HepG2 (cell line): ENCODE measurements at places on chromosomes 12 and 14. TPM values are rescaled to one million over a fixed set of nuclear protein-coding genes. Genes with fewer than 3 reads are reported as not detected.

GRCh38 chr12:49283541-49284429, 11.2 kb upstream of the PRPH start:
- no peak overlapping the region for H3K4me3 ChIP-seq
- peaks cover 3% of the 10 kb centered on the region; the same call in 1 of the 2 replicates for H3K27me3 ChIP-seq
- H3K4me1 ChIP-seq = peaks cover 40% of the 10 kb centered on the region
- no peaks in the 10 kb centered on the region for H3K36me3 ChIP-seq

DNA sequence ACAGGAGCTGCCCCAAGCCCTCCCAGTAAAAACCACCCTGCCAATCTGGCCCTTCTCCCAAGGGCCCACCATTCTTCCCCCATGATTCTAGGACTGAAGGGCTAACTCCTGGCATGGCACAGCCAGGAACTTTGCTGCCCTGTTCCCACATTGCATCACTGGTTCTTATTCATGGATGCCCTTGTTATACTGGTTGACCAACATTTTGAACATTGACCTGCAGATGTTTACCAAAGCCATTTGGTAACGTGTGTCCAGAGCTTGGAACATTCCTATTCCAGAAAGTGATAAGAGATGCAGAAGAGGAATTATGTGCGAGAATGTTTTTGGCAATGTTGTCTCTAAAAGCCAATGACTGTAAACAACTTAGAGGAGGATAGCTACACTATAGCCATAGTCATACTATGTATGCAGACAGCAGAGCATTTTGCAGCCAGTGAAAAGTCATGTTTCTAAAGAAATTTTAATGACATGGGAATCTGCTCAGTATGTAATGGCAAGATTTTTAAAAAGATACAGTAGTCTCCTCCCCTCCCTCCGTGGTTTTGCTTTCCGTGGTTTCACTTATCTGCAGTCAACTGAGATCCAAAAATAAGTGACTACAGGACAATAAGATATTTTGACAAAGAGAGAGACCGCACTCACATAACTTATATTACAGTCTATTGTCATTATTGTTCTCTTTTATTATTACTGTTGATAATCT, 108.8 kb downstream of the DAAM1 start:
- peaks cover 4% of the 10 kb centered on the region; the same call in 1 of the 3 replicates for H3K36me3 ChIP-seq
- H3K4me3 ChIP-seq = no peak overlapping the region
- peaks cover 83% of the 10 kb centered on the region for H3K4me1 ChIP-seq
- peak overlapping the region; percentile 67 for H3K27ac ChIP-seq

DNA sequence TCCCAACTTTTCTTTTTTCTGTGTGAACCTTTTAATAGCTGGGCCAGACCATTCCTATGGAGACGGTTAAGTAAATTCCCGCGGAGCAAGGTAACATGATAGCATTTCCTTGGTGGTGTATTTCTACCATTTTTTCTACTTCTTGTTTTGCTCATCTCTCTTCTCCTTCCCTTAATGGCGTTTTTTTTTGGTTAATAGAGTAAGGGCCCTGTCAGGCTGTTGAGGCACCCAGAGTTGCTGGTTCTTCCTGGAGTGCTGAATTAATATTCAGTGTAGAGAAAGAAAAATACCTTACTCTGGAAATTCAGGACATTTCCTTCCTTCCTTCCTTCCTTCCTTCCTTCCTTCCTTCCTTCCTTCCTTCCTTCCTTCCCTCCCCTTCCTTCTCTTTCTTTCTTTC, 137.6 kb downstream of the KTN1 start:
- no peaks in the 10 kb centered on the region for H3K36me3 ChIP-seq
- H3K4me1 ChIP-seq = no peaks in the 10 kb centered on the region
- 0 out of 2 replicates have a peak, but pooled peaks cover 1% of the 10 kb centered on the region for H3K27me3 ChIP-seq
- no peak overlapping the region for H3K27ac ChIP-seq
- H3K4me3 ChIP-seq = no peak overlapping the region

- H3K4me1 ChIP-seq = peaks cover 43% of the 10 kb centered on the region
- no peaks in the 10 kb centered on the region for H3K27me3 ChIP-seq
- no peaks in the 10 kb centered on the region for H3K36me3 ChIP-seq
Observed at GRCh38 chr12:75738486-75738885, 227.1 kb upstream of the KRR1 start.

DNA sequence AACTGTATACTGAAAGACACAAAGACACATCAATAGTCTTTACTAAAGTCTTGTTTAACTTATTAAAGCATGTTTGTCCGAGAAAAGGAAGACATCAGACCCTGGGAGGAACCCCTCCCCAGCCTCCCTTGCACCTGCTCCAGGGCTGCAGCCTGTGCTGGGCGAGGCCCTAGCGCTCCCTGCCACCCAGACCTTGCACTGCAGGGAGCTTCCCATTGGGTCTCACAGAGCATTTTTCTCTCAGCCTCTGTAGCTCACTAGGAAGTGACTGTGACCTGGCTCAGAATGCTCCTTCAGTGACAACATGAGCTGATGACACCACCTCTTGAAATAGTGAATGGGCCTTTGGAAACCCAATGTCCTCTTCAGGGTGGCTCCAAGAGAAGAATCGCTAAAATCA, 461.2 kb downstream of the TMEM121 start:
- no peaks in the 10 kb centered on the region for H3K4me1 ChIP-seq
- H3K27me3 ChIP-seq = no peaks in the 10 kb centered on the region
- H3K36me3 ChIP-seq = no peaks in the 10 kb centered on the region

DNA sequence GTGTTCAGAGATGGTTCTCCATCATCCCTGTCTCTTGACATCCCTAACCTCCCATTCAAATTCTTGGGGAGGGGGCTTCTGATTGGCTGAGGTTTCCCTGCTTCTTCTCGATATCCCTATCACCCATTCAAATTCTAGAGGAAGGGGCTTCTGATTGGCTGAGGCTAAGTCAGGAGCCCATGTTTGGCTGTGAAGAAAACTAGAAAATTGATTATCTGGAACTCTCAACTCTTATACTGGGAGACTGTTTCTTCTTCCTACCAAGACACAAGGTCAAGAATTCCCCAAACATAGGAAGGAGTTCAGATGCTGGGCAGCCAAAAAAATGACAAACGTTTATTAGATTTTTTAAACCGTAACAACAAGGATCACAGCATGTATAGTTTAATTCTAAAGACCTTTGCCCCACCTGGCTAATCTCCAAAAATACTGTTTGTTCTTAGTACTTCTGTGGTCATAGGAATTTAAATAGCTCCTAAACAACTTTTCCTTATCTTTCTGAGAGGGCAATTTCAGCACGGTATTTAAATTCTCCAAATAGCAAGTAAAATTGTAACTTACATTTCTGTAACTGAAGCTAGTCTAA, 26.4 kb downstream of the SPIC start:
- no peak overlapping the region for H3K27ac ChIP-seq
- no peaks in the 10 kb centered on the region; the same call in 1 of the 2 replicates for H3K27me3 ChIP-seq
- DNase-seq = no peak
- no peak overlapping the region for H3K4me3 ChIP-seq

DNA sequence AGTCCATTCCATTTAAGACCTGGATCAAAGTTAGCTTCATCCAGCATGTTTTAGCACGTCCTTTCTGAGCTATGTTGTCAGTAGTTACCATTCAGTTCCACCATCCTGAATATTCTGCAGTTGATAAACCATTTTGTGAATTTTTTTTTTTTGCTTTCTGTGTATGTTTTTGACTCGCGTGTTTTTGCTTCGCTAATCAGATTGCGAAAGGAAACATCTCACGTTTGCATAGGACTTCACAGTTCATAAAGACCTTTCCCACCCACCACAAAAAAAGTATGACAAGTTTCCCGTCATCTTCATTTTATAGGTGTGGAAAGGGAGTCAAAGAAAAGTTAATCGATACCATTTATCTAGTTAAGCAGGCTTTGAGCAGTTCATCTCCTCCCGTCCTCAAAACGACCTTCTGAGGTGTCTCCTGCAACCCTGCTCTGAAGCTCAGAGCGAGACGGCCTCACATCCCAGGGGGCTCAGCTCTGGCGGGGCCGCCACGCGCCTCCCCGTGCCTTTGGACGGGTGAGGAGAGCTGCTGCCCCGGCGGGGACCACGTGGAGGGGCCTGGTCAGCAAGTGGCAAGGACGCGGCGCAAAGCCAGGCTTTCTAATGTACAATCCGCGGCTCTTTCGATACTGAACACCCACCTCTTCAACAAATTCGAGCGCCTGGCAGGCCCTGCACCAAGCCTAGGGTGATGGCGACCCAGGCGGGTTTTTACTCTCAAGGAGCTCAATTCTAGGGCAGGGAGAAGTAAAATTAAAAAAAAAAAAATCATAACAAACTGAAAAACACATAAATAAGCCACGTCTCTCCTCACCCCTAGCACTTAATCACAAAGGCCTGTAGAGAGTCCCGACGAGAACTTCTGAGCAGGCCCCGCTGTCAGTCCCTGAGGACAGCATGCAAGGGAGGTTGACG, 988 bp upstream of the TMEM263 start:
- peak overlapping the region; percentile 97 for H3K27ac ChIP-seq
- H3K4me3 ChIP-seq = peak overlapping the region; percentile 63
- H3K4me1 ChIP-seq = peaks cover 46% of the 10 kb centered on the region
- no peaks in the 10 kb centered on the region for H3K36me3 ChIP-seq
- no peaks in the 10 kb centered on the region; the same call in 2 of the 3 replicates for H3K27me3 ChIP-seq
- DNase-seq = no peak

- H3K27ac ChIP-seq = no peak overlapping the region
- H3K4me1 ChIP-seq = no peaks in the 10 kb centered on the region
- no peaks in the 10 kb centered on the region for H3K36me3 ChIP-seq
- no peak overlapping the region for H3K4me3 ChIP-seq
- no peaks in the 10 kb centered on the region for H3K27me3 ChIP-seq
Observed at GRCh38 chr14:36785511-36785910, 123.9 kb downstream of the PAX9 start.

- H3K27ac ChIP-seq = no peak overlapping the region
- H3K27me3 ChIP-seq = no peaks in the 10 kb centered on the region
- no peaks in the 10 kb centered on the region for H3K36me3 ChIP-seq
- H3K4me3 ChIP-seq = no peak overlapping the region
- no peaks in the 10 kb centered on the region for H3K4me1 ChIP-seq
Observed at GRCh38 chr12:10169104-10169503, 2.8 kb downstream of the OLR1 start.

DNA sequence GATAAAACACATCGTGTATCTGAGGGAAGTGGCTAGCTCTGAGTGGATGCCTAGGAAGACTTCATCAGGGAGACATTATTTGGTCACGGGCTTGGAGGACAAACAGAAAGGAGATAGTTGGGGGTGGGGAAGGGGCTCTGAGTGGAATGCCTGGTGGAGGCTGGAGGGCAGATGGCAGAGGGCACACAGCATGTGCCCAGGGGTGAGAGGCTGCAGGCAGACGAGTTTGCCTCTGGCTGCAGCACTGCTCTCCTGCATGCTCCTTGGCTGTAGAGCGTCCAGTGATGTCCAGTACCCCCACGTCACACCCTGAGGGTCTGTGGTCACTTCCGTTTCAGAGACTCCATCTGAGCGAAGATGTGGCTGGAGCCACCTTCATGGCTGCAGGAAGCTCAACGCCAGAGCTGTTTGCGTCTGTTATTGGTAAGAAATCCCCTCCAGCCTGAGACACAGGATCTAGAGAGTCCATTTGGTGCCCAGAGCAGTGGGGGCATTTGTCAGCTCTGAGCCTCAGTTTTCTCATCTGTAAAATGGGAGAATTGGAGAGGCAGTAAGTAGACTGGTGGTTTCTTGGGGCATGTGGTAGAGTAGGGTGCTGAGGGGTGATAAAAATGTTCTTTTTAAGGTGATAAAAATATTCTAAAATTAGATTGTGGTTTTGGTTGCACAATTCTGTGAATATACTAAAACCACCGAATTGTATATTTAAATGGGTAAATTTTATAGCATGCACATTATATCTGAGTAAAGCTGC, 71.7 kb upstream of the RIN3 start:
- peaks cover 29% of the 10 kb centered on the region; the same call in 2 of the 3 replicates for H3K27me3 ChIP-seq
- no peak overlapping the region for H3K4me3 ChIP-seq
- no peaks in the 10 kb centered on the region for H3K4me1 ChIP-seq
- no peak for DNase-seq
- H3K36me3 ChIP-seq = no peaks in the 10 kb centered on the region
- H3K27ac ChIP-seq = no peak overlapping the region

DNA sequence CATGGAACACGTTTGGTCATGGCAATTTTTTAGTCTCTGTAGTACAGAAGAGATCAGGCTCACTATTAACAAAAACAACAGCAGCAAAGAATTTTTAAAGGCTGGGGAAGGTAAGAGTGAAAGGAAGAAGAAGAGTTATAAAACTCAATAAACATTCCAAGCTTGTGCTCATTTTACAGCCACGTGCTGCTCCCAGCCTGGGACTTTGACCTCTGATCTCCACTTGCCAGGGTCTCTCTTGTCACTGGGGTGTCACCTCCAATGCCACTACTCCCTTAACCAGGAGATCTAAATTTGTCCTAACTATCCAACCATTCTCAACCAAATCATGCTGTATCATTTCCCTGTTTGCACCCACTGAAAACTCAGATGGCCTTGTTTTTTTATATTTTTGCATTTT, 605.1 kb downstream of the VRK1 start:
- DNase-seq = no peak
- no peak overlapping the region for H3K27ac ChIP-seq
- no peak overlapping the region for H3K4me3 ChIP-seq
- H3K4me1 ChIP-seq = no peaks in the 10 kb centered on the region
- H3K27me3 ChIP-seq = no peaks in the 10 kb centered on the region

- H3K27me3 ChIP-seq = no peaks in the 10 kb centered on the region
- H3K27ac ChIP-seq = peak overlapping the region; percentile 71
- no peaks in the 10 kb centered on the region for H3K36me3 ChIP-seq
- peak; percentile 98 for DNase-seq
- H3K4me1 ChIP-seq = peaks cover 88% of the 10 kb centered on the region
Observed at GRCh38 chr12:107349008-107349747, 255.8 kb upstream of the CRY1 start.

- no peak for DNase-seq
- no peaks in the 10 kb centered on the region for H3K27me3 ChIP-seq
- H3K4me3 ChIP-seq = no peak overlapping the region
- H3K36me3 ChIP-seq = peaks cover 5% of the 10 kb centered on the region; the same call in 2 of the 3 replicates
Observed at GRCh38 chr14:54894995-54895394, 7.6 kb downstream of the GCH1 start.

DNA sequence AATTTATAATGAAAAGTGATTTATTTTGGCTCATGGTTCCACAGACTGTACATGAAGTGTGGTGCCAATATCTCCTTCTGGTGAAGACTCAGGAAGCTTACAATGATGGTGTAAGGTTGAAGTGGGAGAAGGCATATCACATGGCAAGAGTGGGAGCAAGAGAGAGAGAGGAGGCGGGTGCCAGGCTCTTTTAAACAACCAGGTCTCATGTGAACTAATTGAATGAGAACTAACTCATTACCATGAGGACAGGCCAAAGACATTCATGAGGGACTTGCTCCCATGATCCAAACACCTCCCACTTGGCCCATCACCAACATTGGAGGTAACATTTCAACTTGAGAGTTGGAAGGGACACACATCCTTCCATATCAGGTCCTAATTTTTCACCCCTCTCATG, 155.2 kb downstream of the SLC38A4 start:
- no peak for DNase-seq
- no peak overlapping the region for H3K4me3 ChIP-seq
- H3K36me3 ChIP-seq = no peaks in the 10 kb centered on the region
- H3K27me3 ChIP-seq = no peaks in the 10 kb centered on the region

DNA sequence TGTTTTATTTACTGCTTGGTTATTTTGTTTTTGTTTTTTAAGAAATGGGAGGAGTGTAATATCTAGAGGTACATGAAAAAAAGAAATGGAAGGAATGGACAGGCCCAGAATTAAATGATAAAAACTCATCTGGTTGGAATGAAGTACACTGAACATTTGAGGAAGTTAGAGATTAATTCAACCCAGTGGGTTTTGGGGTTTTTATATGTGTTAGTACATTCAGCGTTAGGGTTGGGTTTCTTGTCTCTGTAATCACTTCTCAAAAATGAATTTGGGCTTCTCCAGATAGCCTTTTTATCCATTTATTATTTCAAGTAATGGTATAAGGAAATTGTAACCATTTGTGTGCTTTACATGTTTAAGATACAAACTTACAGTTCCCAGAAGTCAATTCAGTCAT, 19.5 kb upstream of the NUP107 start:
- H3K4me3 ChIP-seq = no peak overlapping the region
- no peak overlapping the region for H3K27ac ChIP-seq
- H3K4me1 ChIP-seq = no peaks in the 10 kb centered on the region
- H3K27me3 ChIP-seq = no peaks in the 10 kb centered on the region

The TSPAN9 gene
- 11.6 and 18.1 TPM in 2 replicates for total RNA-seq

The VIPAS39 gene
- total RNA-seq = 13.3 and 14.9 TPM in 2 replicates

The DTX1 gene
- not detected in 2 replicates for total RNA-seq

The RASSF8 gene
- total RNA-seq = 9.2 and 10.4 TPM in 2 replicates

The CLMN gene
- total RNA-seq = 15.1 and 16.2 TPM in 2 replicates
